Psoas muscle (tissue), 8 donors: ENCODE measurements at places on chromosomes 6 and 20.

GRCh38 chr6:149053848-149054558 is 263.5 kb upstream of the TAB2 start:
- no peak for DNase-seq

DNA sequence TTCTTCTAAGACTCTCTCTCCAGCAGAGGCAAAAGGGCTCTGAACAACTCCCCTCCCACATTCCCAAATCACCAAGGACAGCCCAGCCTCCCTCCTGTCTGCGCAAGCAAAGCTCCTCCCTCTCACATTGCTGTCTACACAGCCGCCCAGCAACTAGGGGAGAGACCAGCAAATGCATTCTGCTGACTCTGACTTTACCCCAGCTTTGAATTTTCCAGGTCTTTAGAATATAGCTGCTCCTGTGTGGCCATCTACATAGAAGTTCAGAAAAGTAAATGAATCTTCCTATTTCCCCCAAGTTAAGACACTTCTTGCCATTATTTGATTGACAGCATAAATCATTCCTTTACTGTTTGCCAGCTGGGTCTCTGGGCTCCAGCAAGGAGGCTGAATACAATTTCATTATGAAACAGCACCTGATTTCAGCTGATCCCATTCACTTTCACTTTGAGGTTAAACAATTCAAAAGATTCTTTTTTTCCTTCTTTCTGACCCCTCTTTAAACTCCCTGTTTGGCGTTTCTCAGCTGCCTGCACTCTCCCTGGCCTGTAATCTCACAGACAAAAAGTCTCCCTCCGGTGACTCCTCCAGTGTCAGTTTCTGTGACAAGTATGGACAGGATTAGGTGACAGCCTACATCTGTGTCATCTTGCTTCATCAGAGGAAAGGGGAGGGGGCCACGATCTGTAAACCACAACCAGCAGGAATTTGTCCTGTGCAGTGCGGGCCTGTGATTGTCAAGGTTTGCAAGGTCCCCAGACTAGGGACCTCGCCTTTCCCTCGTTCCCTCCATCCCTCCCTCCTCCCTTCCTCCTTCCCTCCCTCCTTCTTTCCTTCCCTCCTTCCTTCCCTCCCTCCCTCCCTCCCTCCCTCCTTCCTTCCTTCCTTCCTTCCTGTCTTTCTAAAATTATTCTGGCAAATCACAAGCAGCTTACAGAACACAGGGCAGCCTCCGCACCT is 205.6 kb upstream of the RIN2 start:
- no peak for DNase-seq

DNA sequence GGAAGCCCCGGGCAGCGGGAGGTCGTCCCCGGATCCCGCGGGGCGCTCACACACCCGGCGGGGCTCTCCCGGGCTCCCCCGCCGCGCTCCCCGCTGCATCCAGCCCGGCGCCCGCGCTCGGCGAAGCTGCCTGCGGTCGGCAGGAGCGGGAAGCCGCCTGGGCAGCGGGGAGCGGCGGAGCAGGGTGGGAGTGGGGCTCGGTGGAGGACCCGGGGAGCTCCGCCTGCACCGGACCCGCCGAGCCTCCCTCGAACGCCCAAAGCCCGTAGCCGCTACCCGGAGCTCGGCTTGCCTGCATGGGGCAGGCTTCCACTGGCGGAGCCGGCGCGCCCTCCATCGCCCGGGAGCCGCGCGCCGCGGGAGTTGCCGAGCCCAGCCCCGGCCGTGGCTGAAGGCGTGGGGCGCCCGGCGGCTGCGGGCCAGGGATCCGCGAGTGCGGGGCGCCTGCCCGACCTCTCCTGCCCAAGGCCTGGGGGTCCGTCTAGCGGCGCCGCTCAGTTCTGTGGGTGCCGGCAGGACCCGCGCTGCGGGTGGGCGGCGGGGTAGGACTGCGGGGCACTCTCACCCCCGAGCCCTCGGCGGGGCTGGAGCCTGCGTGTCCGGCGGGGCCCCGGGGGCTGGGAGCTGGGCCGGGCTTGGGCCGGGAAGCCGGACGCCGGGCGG is 671 bp downstream of the CDH4 start:
- no peak for DNase-seq

DNA sequence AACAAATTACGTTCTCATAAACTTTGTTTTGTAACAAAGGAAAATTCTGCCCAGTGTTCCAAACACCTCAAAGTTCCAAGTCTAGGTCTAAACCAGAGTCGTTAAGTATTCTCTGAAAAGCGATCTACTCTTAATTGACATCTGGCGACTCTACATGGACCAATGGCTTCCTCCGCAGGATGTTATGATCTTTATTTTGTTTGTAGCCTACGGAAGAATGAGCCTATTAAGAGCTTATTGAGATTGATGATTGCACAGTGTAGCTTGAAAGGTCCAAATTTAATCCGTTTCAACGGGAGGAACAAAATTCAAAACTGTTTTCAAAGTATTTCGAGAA is 61.1 kb downstream of the FAM217A start:
- no peak for DNase-seq

DNA sequence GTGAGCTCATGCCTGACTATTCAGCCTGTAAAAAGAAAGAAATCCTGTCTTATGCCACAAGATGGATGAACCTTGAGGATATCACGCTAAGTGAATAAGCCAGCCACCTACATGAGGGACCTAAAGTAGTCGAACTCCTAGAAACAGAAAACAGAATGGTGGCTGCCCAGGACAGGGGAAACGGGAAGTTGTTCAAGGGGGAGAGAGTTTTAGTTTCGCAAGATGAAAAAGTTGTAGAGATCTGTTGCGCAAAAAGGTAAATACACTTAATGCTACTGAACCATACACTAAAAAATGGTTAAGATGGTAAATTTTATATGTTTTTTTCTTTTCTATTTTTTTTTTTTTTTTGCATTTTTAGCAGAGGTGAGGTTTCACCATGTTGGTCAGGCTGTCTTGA is 74.1 kb upstream of the RALY start:
- no peak for DNase-seq

DNA sequence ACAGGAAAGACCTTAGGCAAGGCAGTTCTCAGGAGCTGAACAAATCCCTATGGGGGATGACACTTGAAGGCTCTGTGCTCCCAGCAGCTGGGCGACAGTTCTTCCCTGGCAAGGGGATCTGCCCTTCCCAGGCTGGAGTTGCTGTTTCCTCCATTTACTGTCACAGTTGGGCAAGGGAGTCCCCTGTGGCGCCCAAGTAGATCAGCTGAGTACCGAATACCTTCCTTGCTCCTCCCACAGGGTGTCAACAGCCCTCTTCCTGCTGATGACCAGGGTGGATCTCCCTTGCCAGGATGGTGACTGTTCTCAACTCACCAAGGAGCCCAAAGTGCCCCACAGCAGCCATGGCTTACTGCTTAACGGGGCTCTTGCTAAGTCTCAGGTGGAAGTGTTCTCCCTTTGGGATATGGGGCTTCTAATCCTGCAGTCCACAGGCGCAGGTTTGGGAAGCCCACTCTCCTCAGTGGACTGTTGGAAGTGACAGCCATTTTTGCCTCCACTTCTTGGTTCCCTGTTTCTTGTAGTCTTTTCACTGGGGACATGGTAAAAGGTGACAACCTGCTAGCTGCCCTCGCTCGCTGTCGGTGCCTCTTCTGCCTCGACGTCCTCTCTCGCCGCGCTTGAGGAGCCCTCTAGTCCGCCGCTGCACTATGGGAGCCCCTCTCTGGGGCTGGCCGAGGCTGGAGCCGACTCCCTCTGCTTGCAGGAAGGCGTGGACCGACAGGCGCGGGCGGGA is 5.7 kb upstream of the PSMG4 start:
- no peak for DNase-seq

- peak; percentile 38 for DNase-seq
These were observed 630 bp downstream of the PPP1R3G start for GRCh38 chr6:5085648-5086293.

DNA sequence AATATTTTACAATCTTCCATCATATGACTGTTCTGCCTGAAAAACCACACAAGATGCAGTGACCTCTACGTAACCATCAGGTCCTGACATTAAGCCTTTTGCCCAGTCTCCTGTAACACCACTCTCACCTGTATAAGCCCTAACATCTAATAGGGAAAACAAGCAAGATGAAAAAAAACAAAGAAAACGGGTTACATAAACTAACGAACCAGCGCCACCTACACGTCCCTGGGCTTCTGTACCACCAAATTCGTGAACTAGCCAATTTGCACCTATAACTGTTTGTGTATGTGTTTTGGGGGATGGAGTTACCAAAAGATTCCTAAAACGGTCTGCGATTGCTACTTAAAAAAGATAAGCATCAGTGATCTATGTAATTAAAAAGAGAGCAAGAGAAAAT is 70.2 kb downstream of the BLOC1S5 start:
- DNase-seq, result no peak

- DNase-seq, result no peak
These were observed 21.2 kb upstream of the RNGTT start for GRCh38 chr6:88984606-88985005.

DNA sequence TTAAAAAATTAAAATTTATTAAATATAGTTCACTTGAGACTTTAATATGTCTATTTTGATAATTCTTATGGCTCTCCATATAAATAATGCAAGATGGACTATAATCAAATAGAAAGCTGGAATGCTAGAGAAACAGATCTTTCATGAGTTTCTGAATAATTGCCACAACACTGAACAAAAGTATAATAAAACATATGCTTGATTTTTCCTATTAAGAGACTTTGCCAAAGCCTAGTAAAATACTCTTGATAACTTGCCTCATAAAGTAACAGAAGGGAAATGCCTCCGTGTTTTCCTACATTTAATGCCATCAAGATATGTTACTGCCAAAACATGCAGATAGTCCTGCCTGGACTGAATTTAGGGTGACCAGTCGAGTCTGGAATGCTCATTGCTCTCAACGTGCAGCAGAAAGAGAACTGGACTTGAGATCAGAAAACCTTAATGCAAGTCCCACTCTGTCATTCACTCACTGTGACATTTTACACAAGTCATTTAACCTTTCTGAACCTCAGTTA is 153.2 kb downstream of the AIG1 start:
- DNase-seq, result no peak

DNA sequence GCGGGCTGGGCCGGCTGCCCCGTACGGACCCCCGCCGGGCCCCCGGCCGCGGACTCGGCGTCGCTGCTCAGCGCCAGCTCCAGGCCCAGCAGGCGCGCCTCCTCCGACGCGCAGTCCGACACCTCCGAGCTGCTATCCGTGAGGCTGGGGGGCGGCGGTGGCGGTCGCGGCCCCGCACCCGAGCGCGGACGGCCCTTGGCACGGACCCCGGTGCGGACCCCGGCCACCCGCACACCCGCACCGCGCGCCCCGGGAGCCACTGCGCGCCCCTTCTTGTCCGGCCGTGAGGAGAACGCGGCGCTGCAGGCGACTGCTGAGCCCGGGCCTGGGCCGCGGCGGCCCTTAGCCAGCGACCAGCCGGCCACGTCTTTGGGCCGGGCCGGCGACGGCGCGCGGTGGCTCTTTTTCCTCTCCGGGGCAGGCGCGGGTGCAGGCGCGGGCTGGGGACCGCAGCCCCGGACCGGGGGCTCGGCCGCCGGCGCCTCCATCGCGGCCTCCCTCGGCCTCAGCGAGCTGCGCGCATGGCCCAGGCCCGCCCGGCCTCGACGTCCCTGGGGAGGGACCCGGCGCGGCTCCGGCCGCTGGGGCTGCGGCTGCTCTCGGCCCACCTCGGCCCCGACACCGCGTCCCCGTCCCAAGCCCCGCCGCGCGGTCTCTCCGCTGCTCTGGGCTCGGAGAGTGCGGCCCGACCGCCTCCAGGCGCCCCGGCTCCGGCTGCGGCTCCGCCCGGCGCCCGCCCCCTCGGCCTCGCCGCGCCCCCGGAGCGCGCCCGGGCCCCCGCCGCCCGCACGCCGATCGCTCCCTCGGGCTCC is 12.9 kb upstream of the TLDC2 start:
- DNase-seq, result no peak

GRCh38 chr6:16331384-16332174 is 93.2 kb downstream of the GMPR start:
- DNase-seq, result peak; percentile 86

- no peak for DNase-seq
These were observed 141.0 kb downstream of the BCAS1 start for GRCh38 chr20:53929399-53929798.

- DNase-seq, result no peak
These were observed 727.5 kb downstream of the TBC1D32 start for GRCh38 chr6:120606743-120607142.

GRCh38 chr6:135667691-135668455 is 170.3 kb upstream of the AHI1 start:
- peak; percentile 47 for DNase-seq

DNA sequence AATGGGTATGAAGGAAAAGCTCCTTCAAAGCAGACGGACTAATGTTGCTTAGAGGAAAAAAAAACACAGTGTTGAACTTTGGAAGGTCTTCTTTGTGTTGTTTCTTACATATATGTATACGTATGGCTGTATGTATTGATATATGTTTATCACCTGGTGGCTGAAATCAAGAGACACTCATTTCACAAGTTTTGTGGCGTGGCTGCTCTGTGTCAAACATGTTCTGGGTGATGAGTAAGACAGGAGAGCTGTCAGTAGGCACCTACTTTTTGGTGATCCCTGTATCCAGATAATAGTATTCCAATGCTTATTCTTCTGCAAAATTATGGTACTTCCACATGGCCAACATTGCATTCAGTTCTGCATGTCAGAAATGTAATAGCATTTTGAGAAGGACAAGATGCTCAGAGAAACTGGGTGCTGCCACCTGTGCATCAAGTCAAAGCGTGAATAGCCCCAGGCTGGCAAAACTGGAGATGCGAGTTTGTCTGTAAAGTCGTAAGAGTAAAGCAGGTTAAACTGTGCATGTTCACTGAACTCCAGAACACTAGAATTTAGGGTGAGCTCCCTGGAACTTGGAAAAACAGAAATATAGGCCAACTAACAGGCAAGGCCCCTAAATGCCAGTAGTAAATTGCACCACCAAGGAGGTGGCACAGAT is 67.9 kb downstream of the ARMC2 start:
- no peak for DNase-seq
